ENCODE measurements at places on chromosomes 4 and X. TPM values are rescaled to one million over a fixed set of nuclear protein-coding genes. Genes with fewer than 3 reads are reported as not detected.

The HELQ gene
- 24.6 TPM for polyA plus RNA-seq

The ZNF157 gene
- 0.84 TPM for polyA plus RNA-seq

DNA sequence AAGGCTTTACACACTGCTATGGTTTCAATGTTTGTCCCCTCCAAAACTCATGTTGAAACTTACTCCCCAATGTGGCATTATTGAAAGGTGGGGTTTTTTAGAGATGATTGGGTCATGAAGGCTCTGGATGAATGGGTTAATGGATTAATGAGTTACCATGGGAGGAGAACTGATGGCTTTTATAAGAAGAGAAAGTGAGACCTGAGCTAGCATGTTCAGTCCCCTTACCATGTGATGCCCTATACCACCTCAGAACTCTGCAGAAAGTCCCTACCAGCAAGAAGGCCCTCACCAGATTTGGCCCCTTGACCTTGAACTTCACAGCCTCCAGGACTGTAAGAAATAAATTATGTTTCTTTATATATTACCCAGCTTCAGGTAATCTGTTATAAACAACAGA, 68.9 kb upstream of the CAPN6 start:
- no peak for DNase-seq

GRCh38 chrX:93985344-93986307, 311.6 kb downstream of the FAM133A start:
- DNase-seq = no peak

- no peak for DNase-seq
Measured at GRCh38 chr4:158125310-158125709, 47.5 kb downstream of the GASK1B start.

GRCh38 chrX:153623310-153624029, 23.5 kb upstream of the DUSP9 start:
- DNase-seq = no peak

GRCh38 chr4:110442309-110442708, 33.6 kb upstream of the ENPEP start:
- no peak for DNase-seq

DNA sequence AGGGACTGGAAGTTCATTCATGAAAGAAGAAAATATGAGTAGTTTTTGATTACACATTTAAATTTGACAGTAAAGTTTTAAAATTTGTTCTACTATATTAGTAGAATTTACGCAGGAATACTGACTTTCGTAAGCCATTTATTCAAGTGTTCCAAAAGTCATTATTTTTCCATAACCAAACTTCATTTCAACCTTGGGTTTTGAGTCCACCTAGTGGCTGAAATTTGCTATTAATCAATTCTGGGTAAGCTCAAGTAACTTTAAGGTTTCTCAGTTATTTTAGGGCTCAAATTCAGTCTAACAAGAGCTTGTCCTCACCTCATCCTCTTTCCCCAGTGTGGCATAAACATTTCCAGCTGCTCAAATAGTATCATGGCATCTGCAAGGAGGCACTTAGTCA, 175.4 kb downstream of the SH3BGRL start:
- DNase-seq = no peak

GRCh38 chrX:114097427-114097826, 486.5 kb upstream of the HTR2C start:
- no peak for DNase-seq

GRCh38 chr4:137892134-137892533, 350.0 kb downstream of the SLC7A11 start:
- no peak for DNase-seq

Measured in right lung (tissue), 10 donors.